ENCODE measurements at places on chromosomes 1 and 21.

DNA sequence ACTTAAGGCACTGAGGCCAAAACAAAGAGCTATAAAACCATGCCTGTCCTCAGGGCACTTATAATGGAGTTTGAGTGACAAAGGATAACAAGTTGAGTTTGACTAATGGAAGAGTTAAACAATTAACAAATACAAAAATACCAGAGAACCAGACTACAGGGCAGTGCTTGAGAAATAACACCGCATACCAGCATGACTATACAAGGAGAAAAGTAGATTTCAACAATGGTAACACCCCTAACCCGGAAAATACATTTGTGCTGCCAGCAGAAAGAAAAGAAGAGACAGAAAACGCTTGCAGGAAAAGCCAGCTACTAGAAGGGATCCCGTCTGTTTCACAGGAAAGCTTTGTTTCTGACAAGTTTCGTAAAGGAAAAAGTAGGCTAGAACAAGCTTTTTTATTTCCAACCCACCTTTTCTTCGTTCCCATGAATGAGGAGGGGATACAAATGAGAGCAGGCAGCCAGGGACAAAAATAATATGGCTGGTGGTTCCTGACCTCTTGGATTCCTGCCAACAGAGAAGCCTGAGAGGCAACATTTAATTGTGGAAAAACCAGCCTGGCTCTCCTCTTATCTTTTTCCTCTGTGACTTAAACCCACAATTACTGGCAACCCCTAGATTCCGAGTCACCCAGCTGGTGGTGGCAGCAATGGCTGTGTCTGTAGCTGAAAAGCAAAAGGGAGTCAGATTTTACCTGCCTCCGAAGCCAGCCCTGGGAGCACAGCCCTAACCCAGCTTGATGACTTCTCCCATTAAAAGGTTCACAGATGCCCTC lies 56.5 kb downstream of the WLS start:
- peak; percentile 55 for DNase-seq

- DNase-seq, result no peak
Measured at GRCh38 chr21:34352556-34352955, 11.2 kb upstream of the KCNE2 start.

GRCh38 chr1:209777587-209777986 lies 6.8 kb downstream of the C1orf74 start:
- DNase-seq, result no peak

- no peak for DNase-seq
Measured at GRCh38 chr1:236851871-236852270, 56.8 kb downstream of the MTR start.

GRCh38 chr1:51956528-51957509 lies 33.7 kb downstream of the RAB3B start:
- DNase-seq, result peak; percentile 30

Data from SHP77 treated with DMSO at 0.1 percent for 48 hours (cell line).